ENCODE measurements at places on chromosomes 7 and 10.
A peak's percentile ranks its signal among the peaks of the same experiment; 100 is the strongest.

DNA sequence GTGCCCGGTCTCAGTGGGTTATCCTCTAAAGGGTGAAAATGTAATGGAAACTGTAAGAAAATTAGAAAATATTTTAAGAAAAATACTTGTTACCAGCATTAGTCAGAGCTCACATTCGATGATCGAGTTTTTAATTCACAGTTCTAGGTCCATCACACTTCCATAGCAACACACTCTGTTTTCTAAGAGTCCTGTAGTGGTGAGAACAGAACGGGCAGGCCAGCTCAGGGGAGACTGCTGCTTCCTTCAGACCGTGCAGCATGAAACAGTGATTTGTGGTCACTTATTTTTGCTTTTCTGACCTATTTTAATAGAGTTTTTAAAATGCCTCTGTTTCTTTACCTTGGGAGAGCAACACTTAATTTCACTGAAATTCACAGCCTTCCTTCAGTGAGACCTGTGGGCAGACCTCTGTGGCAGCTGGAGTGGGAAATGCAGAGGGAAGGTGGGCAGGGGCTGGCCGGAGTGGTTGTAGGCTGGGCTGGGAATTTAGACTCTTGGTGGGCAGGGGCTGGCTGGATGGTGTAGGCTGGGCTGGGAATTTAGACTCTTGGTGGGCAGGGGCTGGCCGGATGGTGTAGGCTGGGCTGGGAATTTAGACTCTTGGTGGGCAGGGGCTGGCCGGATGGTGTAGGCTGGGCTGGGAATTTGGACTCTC, 1.5 kb downstream of the SUN1 start:
- peak; percentile 33 for DNase-seq

DNA sequence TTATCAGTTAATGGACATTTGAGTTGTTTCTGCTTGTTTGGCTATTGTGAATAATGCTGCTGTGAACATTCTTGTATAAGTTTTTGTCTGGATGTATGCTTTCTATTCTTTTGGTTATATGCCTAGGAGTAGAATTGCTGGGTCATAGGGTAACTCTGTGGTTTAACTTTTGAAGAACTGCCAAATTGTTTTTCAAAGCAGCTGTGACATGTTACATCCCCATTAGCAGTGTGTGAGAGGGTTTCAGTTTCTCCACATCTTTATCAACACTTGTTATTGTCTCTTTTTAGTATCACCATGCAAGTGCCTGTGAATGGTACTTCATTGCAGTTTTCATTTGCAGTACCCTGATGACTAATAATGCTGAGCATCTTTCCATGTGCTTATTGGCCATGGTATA, 2.1 kb upstream of the NDUFB8 start:
- no peak for DNase-seq

DNA sequence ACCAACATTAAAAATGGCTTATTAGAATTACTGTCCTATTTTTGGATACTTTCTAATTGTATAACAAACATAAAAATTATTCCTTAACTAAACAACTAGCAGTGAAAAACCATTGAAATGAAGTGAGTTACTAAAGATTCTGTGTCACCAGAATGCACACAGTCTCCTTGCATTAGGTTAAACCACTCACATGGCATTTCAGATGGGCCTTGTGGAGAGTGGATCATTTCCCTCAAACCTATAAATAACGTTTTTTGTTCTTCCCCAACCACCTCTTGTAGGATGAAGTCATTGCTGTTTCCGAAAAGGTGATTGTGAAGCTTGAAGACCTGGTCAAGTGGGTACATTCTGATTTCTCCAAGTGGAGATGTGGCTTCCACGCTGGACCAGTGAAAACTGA, 38.4 kb downstream of the ARID5B start:
- DNase-seq = no peak

DNA sequence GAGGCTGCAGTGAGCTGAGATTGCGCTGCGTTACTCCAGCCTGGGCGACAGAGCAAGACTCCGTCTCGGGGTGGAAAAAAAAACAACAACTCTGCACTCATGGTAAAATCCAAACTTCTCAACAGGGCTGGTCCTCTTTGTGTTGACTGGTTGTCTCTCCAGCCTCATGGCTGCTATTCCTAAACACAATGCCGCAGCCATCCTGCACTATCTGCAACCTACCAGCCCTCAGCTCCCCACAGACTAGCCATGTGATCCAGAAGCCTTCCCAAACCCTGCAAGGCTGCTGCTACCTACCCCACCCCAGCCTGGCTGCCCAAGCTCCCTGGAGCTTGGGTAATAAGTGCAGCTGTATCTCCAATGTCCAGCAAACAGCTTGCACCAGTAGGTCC, 11.7 kb downstream of the ZYX start:
- DNase-seq = no peak

DNA sequence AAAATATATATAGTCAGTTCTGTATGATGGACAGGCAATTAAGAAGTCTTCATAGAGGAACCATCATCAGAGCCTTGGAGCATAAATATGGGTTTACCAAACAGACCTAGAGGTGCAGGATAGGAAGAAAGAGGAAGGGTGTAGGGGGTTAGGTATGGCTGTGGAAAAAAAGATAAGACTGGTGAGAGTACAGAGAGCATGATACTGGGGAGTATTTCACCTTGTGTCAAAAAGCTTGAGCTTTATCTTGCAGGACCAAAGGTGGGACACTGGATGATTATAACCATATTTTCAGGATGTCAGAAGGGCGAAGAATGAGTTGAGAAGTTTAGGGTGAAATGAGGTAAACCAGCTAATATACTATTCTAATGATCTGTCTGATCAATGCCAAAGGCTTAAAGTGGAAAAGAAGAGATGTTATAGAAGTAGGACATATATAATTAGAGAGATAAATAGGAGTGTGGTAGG, 54.6 kb downstream of the MRPL32 start:
- DNase-seq = no peak

GRCh38 chr10:130745251-130745650, 566.3 kb downstream of the TCERG1L start:
- DNase-seq = no peak

GRCh38 chr7:99499371-99499720, 735 bp downstream of the ZNF394 start:
- peak; percentile 16 for DNase-seq

DNA sequence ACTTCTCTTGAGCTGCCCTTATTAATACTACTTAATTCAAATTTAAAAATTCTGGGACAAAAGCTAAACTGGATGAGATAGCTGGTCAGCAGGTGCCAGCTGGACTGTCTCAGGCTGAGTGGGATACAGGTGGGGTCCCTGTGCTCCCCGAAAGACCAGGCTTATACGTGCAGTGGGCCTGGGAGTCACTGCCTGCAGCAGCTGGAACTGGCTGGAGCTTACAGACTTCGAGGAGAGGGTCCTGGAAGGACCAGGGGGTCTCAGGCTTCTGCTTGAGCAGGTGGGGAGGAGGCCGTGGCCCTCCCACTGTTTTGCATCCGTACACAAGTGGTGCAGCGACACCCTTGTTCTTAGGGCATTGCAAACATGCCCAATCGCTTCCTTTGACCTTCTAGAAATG, 203.7 kb downstream of the GLRX3 start:
- DNase-seq = no peak

DNA sequence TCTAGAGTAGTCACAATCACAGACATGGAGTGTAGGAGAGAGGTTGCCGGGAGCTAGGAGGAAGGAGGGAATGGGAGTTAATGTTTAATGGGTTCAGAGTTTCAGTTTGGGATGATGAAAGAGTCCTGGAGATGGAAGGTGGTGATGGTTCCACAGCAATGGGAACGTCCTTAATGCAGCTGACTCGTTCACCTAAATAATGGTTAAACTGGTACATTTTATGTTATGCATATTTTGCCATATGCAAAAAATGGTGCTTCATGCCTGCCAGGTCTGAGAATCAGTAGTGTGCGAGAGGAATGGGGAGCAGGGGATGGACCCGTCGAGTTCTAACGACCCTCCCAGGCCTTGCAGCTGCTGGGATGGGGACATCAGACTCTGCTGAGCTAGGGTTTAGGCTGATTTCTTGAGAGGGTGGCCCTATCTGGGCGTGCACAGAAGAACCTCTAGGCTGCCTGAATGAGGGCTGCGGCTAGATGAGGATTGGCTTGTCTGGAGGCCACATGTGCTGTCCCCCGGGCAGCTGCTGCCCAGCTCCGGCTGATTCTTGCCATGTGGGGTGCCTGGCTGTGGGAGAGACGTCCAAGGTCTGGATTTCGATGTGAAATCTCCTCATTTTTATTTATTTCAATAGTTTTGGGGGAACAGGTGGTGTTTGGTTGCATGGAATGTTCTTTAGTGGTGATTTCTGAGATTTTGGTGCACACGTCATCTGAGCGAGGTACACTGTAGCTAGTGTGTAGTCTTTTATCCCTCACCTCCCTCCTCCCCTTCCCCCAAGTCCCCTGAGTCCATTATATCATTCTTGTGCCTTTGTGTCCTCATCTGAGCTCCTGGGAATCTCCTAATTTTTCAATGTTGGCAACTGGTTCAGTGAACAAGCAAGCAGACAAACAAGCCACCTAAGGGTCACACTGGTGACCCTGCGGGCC, 116.0 kb downstream of the GRK5 start:
- DNase-seq = no peak

DNA sequence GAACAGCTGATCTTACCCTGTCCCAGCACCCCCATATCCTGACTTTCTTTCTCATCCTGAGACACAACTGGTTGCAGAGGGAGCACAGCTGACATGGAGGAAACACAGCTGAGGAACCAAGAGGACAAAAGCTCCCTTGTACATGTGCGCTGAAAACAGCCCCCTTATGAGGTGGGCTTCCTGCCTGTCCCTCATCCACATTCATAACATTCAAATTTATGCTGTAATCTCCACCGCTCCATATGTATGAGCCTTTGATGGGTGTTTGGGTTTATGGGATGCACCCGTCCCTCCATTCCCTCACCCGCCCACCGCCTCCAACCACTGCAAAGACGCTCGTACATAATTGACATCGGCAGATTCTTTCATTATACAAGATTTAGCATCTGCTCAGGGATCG, 49.6 kb upstream of the BTRC start:
- DNase-seq = no peak

- DNase-seq = no peak
Observed at GRCh38 chr7:98163269-98163668, 48.0 kb upstream of the BHLHA15 start.

DNA sequence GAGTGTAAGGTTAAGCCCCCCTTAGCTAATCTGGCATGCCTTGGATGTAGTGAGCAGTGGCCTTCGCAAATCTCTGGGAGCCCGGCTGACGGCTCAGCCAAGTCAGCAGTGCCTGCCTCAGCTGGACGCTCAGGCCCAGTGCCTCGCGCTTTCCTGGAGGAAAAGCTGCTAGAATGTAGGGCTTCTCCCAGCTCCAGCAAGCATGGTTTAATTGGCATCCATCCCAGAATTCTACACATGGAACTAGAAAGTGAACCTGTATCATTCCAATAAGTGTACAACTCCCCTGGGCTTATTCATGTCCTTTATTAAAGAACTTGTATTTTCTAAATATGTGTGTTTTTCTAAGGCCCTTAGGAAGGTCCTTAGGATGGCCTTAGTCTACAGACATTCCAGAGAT, 287.8 kb upstream of the SHH start:
- DNase-seq = no peak

- no peak for DNase-seq
Observed at GRCh38 chr7:33392148-33392547, 262.8 kb downstream of the BBS9 start.

DNA sequence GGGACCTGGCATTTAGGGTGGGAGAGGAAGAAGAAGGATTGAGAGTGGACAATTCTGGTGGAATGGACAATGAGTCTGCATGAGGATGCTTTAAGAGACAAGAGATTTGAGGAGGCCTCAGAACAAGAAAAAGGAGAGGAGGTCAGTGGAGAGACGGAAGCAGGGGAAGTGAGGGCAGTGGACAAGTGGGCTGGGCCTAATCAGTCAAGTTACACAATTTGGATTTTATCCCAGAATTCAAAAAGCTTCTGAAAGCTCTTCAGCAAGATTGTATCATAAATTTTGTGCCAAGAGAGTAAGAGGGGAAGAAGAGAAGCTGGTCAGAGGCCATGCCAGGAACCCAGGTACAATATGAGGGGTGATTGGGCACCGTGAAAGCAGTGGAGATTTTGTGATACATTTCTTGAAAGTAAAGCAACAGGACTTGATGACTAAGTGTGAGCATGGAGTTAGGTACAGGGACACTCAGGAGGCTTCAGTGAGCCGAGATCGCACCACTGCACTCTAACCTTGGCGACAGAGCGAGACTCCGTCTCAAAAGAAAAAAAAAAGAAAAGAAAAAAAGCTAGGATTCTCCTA, 19.3 kb upstream of the TSPAN13 start:
- no peak for DNase-seq

DNA sequence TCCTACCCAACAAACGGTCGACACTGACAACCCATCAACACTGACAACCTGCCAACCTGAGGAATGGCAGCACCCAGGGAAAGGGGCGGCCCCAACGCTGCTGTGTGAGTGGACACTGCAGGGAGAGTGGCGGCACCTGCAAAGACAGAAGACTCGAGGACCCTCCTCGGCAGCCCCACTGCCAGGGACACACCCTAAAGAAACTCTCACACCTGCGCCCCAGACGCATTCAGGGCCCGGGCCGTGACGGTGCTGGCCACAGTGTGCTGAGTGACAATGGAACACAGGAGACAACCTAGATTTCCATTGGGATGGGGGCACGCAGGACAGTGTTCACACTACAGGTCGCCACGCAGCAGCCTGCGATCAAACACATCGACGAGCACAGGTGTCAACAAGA, 3.6 kb downstream of the CAMK2B start:
- no peak for DNase-seq

DNA sequence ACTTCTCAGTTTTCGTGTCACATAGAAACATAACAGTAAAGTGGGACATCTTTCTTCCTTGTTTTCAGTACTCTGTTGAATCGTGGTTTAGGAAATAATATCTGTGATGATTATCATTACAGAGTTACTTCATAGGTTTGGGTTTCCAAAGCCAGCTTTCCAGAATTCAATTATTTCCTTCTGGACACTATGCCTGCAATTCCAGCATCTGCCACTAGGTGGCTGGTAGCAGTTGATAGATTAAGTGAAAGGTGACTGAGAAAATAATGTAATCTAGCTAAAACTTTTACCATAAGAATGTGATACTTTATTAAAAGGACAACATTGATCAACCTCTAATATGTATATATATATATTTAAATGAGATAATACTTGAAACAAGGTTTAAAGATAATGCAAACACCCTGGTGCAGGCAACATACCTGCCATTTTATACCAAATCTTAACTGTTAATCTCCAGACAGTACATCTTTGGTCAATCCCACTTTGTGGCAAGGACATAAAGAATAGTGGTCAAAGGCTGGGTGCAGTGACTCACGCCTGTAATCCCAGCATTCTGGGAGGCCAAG, 102.6 kb downstream of the SH3PXD2A start:
- no peak for DNase-seq

- peak; percentile 47 for DNase-seq
Observed at GRCh38 chr10:76329891-76330575, 898.6 kb downstream of the LRMDA start.

Measured in AG10803 (cell line).